ENCODE measurements at places on chromosomes 4 and X.

DNA sequence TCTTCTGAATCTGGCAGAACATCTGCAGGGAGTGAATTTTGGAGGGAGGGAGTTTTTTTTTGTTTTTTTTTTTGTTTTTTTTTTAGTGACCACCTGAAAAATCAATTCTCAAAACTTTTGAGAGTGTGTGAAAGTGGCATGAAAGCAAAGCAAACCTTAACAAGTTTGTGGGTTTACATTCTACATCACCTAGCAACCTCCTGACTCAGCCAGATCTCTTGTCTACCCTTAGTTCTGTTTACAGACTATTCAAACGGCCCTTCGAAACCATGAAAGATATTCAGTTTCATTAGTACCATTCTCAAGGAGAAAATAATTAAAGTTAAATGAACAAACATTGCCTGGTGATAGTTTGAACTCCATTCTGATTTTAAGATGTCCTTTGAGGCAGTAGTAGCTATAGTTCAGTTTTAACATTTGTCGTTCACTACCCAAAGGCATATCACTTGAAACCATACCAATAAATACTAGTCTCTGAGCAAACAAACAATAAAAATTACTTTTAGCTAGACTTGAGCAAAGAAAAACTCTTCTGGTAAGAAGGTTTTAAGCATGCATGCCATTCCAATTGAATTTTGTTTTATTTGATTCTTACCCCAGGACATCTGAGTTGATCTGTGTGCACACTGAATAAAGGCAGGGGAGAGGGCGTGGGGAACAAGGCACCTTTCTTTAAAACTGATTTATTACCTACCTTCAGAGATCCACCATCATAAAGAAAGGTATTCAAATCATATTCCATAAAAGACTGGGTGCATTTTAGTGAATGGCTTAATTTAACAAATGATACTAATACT, 137.7 kb downstream of the ARX start:
- DNase-seq = no peak

- no peak for DNase-seq
Observed at GRCh38 chr4:13857800-13858199, 230.3 kb upstream of the BOD1L1 start.

DNA sequence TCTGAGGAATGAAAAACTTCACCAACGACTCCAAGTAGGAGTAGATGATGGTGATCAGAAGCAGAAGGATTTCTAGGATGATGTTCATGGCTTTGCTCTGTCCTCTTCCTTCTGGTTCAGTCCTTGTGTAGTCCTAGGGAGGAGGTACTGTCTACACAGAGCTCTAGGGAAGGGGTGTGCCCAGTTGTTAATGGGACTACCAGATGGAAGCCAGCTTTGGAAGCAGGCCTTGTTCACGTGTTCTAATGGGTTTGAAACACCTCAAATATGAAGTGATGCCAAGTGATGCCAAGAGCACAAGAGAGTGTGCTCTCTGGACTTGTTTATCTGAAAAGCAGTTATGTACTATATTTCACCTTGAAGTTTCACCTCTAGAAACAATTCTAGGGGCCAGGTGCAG, at the start of gene HSD17B13:
HSD17B13 (minus strand) TSS at position 129 of the 400 bp plus-strand sequence; CDS start at position 88, 41 bp downstream.
- DNase-seq = no peak

DNA sequence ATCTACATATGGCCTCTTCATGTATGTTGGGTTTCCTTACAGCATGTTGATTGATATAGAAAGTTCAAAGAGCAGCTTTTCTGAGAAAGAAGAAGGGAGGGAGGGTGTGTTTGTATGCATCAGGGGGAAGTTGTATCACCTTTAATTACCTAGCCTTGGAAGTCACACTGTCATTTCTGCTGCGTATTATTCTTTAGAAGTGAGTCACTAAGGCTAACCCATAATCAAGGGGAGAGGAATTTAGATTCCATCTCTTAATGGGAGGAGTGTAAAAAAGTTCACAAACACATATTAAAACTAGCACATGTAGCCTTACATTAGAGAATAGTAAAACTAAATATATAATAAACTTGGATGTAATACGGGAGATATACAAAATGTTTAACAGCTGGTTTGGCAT, 86.5 kb upstream of the CBLL2 start:
- DNase-seq = no peak

- no peak for DNase-seq
Observed at GRCh38 chrX:16124201-16124600, 836 bp downstream of the GRPR start.

GRCh38 chrX:17495052-17495451, 120.1 kb downstream of the NHS start:
- no peak for DNase-seq

GRCh38 chrX:151871244-151871643, 41.4 kb upstream of the MAGEA4 start:
- no peak for DNase-seq

- no peak for DNase-seq
Observed at GRCh38 chrX:82842286-82842685, 665.8 kb upstream of the POU3F4 start.

GRCh38 chr4:54333657-54334056, 104.6 kb downstream of the PDGFRA start:
- no peak for DNase-seq

GRCh38 chr4:116561768-116562167, 523.6 kb downstream of the TRAM1L1 start:
- no peak for DNase-seq

- no peak for DNase-seq
Observed at GRCh38 chrX:1190596-1191145, 21.8 kb downstream of the CRLF2 start.

GRCh38 chr4:155582041-155582440, 84.6 kb upstream of the GUCY1A1 start:
- no peak for DNase-seq

DNA sequence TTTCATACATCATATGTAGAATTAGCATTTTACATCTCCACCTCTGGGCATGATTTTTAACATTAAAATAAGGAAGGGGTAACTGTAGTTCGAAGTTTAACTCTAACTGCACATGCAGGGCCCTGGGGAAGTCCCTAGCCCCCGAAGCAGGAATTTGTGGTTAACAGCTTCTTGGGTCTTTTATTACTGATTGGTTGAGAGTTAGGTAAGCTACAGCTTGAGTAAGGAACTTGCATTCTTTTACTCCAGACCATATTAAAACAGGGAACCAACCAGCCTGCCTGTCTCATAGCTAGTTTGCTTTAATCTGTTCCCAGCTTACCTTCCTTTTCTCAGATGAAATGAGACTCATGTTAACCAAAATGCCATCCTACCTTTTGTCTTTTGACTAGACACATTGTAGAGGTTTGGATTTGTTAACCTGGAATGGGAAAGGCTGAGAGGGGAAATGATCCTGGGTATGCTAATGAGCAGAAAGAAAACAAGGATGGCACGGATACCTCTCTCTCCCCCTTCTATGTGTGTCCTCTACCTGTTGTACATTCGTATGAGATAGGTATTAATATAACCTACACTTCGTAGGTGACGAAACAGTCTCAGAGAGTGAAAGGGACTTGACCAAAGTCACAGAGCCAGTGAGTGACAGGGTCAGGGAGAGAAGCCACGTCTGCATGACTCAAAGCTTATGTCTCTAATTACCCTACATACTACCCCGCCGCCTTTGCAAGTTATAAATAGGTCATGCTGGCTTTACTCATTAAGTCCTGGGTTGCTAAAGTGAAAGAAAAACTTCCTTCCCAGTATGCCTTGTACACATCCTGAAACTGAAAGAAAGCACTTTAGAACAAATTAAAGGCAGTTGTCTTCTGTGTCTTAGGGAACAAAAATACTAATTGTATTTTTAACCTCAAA, 119.5 kb upstream of the AFF2 start:
- DNase-seq = no peak

- DNase-seq = no peak
Observed at GRCh38 chr4:128769011-128769410, 40.5 kb upstream of the JADE1 start.

- no peak for DNase-seq
Observed at GRCh38 chr4:85039526-85039925, 73.0 kb upstream of the WDFY3 start.

DNA sequence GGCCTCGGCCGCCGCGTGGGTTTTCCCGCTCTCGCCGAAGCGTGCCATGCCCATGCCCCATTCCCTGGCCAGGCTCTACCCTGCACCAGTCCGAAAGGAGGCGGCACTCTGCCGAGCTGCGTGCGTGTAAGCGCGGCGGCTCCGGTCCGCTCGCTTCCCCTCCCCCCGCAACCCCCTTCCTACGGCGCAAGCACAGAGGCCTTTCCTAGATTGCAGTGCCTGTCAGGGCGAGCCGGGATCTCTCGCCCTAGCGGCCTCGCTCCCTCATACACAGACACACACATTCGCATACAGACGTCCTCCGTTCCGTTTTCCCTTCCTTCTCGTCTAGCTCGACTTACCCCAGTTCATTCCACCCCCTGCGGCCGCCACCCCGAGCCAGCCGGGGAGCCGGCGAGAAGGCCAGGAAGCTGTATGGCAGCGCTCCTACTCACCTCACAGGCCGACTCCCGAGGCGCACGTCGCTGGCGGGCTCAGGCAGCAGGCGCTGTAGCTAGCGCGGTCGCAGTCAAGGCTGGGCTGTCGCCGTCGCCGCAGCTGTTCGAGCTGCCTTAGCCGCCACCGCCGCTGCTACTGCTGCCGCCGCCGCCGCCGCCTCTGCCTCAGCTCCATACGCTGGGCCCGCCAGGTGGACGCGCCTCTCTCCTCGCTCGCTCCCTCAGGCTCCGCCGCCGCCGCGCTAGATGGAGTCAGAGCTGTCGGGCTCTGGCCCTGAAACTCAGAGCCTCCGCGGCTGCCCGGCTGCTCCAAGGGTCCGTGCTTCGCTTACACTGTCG, 615 bp downstream of the NEXMIF start:
- no peak for DNase-seq

DNA sequence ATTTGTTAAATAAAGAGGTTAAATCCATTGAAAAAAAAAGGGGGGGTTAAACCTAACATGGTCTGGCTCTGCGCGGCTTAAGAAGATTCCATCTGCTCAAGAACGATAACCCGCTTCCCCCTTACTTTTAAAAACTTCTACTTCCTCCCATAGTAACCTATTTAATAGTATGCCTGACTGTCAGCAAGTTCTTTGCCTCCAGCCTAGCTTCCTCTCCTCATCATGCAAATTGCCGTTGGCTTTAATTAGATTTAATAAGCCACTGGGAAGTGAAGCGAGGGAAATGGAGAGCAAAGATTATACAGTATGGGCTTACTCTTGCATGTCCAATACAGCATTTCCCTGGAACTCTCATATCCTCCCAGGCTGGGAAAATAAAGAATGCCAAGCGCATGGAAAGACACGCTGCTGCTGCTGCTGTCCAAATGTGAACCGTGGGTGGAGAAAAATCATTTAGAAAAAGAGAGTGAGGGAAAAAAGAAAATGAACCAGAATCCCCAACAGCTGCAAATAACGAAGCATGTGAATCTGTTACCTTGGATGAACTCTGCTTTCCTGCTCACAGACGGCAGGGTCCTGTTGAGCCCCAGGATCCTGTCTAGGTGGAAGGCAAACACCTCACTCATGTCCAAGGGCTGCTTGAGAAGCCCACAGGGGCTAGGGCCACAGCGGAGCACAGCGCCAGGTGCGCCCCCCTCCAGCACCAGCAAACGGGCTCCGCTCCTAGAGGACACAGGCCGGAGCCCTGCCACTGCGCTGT, 2.7 kb downstream of the GASK1B start:
- no peak for DNase-seq

GRCh38 chrX:107107459-107107858, 11.2 kb downstream of the RBM41 start:
- DNase-seq = no peak

DNA sequence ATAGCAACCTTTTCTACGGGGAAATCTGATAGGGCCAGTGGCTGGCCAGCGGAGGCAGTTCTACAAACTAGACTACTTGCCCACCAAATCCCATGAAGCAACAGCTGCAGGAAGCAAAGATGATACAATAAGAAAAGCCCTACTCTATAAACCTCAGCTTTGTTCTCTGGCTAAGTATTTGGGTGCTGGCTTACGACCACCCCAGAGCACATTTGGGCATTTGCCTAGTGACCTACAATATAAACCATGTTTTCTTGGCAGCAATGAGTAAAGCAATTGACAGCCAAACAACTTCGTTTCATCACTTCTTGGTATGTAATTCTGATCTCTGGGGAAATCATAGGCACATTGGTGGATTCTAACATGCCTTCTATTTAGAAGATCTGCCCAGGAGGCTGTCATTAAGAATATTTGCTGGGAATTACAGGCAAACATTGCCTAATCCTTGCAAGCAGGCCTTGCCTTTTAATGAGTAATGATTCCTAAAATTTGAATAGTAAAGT, 7.5 kb upstream of the LHFPL1 start:
- DNase-seq = no peak

- DNase-seq = no peak
Observed at GRCh38 chrX:18702362-18703195, 4.9 kb upstream of the PPEF1 start.

- DNase-seq = no peak
Observed at GRCh38 chr4:157165935-157166610, 54.5 kb upstream of the GRIA2 start.

GRCh38 chr4:8503801-8504200, 63.2 kb downstream of the TRMT44 start:
- no peak for DNase-seq

GRCh38 chr4:79872738-79873137, 200.3 kb downstream of the ANTXR2 start:
- DNase-seq = no peak

DNA sequence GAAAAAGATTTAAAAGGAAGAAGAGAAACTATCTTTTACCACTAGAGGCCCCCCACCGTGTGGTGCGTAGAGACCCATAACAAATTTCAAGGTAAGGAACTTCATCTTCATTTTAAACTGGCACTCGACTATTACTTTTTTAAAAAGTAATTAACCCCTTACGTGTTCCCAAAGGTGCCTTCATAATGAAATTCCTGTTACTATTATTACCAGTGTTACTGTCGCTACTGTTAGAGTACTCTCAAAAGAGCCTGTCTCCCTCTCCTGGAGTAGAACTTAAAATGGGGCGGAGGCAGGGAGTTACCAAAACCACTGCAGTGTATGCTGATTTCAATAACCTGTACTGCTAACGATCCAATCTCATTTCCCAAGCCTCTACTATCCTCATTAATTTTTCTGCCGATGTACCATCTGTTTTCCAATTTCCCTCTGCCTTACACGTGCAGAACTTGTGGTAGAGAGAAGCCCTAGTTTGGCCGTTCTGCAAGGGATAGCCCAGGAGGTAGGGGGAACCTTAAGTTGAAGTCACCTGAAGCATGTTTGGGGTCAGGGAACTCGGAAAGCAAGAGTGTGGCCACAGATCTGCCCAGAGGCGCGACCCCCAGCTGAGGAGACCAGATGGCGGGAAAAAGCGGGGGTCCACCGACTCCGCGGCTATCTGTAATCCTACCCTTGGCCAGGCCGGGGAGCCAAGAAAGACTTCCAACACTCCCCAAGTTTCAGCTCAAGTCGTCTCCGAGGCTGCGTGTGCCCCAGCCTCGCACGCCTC, 720 bp upstream of the STK26 start:
- DNase-seq = no peak

Measured in glomerular endothelial cell (primary cell).